Activated T-helper 9 cell treated with anti-CD3 and anti-CD28 coated beads, Interleukin-2, amount 50 U/mL, for 16 hours (primary cell): ENCODE measurements at places on chromosomes 2 and 18.
A peak's percentile ranks its signal among the peaks of the same experiment; 100 is the strongest.

DNA sequence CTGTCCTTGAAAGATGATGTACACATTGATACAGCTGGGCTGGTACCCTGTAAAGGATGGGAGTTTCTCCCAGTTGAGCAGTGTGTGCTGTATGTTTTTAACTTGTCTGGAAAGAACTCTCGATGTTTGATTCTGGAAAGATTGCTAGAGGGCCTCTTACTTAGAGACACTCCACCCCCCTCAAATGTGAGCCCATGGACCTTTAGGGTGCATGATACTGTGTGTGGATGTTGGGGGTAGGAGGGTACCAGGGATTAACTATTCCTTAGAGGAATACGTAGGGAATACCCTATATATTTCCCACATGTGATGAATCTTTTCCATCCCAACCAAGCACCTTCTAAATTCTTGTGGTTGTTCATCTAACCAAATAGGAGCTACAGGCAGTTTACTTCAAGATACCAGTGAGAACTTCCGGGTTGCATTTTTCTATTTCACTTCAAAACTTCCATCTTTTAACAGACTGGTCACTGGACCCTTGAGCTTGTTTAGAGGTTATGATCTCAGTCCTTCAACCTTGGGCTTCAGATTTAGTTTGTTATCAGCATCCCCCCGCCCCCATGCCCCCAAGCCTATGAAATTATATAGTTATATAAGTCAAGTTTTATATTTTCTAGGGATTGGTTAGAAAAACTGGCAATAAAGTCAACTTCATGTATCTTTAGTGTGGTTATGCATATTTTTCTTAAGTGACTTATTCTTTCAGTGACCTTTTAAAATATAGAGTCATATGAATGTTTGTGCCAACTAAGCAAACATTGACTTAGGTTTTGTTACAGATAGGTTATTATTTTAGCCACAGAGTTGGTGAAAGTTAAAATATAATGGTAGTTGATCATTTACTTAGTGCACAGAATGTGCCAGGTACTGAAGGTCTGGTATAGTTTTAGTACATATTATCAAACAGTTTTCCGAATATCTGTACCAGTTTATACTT is 18.2 kb downstream of the AFTPH start:
- DNase-seq = no peak

DNA sequence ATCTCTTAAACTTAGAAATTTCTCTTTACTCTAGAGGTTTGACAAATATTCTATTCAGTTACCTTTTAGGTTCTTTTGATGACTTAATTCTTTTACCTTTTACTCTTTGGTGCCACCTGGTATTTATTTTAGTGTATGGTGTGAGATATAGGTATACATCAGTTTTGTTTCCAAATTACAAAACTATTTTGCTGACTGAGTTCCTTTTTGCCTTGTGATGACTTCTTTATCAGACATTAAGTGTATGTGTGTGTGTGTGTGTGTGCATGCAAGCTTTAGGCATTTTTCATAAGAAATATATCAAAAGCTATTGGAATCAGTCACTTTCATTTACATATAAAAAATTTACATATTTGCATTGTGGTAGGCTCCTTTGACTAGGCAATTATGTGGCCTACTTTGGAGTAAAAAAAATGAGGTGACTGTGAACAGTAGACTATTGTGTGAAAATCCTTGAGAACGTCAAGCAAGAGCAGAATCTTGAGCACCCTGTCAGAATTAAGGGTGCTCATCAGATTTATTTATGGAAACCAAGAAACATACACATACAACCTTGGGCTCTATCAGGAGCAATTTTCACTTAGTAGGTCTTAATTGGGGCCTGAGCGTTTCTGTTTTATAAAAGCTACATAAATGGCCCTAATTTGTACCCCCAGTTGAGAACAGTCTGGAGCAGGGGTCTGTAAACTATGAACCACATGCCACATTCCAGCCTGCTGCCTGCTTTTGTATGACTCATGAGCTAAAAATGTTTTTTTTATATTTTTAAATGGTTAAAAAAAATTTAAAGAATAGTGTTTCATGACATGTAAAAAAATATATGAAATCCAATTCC is 415.9 kb downstream of the SLC4A3 start:
- no peak for DNase-seq

GRCh38 chr2:107027205-107027604 is 141.2 kb upstream of the ST6GAL2 start:
- DNase-seq = no peak

DNA sequence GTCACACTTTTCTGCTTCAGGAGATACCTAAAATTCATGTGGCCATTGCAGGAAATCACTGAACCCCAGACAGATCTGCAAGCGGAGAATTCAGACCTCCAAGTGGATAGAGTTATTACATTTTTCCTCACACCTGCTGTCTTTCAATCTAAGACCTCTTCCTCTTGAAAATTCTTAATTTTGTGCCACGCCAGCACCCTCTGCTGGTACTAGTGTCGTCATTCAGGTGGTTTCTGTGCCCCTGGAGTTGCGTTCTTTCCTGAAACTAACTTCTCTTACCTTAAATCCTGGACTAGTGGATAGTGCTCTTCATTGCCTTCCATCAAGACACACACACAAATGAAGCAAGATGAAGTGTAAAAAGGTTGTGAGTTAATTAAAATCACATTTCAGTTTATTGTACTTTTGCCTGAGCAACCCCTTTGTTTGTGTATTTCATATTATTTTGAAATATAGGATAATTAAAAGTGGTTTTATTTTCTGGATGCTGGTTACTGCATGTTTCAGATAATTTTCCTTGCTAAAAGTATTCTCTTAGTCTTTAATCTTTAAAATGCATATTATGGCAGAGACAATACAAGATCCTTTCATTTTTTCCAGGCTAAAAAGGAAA is 1.6 kb upstream of the DNER start:
- no peak for DNase-seq

DNA sequence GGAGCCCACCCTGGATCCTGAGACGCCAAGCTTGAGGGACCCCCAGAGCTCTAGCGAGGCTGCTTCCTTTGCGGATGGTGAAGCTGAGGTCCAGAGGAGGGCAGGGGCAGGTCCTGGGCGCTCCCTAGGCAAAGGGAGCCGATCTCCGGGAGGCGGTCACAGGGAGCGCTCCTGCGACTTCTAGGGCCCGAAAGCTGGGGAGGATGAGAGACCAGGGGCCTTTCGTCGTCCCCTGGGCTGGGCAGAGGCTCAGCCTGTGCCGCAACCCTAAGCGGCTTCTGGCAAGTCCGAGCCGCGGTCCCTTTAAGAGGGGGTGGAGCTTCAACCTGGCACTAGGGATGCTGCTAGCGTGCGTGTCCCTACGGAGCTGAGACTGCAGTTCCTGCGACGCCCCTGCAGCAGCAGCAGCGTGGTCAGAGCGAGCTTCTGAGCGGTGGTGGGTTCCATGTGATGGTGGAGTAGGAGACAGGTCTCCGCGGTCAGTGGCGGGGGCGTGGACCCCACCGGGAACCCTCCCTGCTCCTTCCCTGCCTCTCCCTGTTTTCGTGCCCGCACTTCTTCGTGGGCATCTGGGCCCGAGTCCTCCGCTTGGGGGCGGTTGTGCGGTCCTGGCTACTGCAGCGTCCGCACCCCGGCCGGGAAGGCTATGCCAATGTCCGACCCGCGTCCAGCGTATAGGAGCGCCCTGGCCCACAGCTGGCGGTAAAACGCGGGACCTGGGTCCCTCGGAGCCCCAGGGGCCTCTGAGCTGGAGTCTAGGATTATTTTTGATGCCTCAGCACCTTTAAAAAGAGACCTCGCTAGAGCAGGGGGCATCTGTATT is 154.6 kb downstream of the CCDC74A start:
- DNase-seq = peak; percentile 59

- DNase-seq = no peak
Measured at GRCh38 chr2:232541961-232542714, 2.6 kb downstream of the CHRNG start.

GRCh38 chr2:55163274-55163721 is 68.8 kb downstream of the CLHC1 start:
- no peak for DNase-seq

DNA sequence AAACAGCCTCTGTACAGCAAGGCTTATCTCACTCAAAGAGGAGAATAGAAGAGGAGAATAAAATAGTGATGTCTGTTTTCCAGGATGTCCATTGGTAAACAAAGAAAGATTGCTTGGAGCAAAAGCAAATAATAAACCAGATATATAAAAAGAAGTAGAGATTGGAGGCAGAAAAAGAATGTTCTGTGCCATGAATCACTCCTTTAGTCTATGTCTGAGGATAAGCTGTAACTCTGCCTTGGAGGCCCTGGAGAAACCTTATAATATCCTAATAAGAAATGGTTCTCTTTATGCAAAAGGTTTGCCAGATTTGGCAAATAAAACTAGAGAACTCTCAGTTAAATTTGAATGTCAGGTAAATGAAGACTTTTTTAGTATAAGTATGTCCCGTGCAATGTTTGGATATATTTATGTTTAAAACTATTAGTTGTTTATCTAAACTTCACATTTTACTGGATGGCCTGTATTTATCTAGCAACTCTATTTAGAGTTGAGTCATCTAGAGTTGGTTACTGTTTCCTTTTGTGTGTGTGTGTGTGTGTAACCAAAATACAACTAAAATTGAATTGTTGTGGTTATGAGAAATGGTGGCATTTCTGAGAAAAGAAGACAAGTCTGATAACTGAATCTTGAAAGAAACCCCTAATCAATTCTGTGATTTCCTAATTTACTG is 510.3 kb upstream of the SETBP1 start:
- no peak for DNase-seq

DNA sequence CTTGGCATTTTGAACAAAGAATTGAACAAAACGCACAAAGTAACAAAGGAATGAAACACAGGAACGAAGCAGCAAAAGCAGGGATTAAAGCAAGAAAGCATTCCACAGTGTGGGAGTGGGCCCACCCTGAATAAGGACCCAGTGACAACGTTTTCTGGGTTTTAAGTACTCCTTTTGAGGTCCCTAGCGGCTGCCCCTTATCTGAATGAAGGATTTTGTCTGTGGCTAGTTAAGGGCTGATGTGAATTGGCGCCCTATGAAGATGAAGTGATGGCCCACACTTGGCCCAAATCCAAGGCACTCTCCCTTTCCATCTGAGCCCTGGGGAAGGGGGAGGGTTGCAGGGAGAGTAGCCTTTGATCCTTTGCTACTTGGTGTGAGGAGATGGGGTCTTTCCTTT is 7.8 kb upstream of the CCDC141 start:
- DNase-seq = no peak

GRCh38 chr2:197092431-197092830 is 165.9 kb upstream of the PGAP1 start:
- DNase-seq = no peak

DNA sequence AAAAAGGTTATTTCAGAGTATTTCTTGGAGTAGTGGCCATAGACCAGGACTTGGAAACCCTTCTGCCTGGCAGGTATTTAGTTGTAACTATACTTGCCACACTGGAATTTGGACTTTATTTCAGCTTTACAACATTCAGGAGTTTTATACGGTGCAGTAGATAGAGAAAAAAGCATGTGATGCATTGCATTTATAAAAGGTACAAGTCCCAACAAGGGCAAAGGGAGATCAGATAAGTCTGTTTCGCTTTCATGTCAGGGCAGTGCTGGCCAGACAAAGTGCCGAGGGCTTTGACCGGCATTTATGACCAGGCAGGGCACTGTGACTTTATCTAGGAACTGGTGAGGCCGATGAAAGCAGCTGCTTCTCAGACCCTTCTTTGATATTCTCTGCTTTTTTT is 145.4 kb downstream of the RTN4 start:
- DNase-seq = no peak

GRCh38 chr2:118847762-118848172 is 319 bp upstream of the EN1 start:
- DNase-seq = no peak

DNA sequence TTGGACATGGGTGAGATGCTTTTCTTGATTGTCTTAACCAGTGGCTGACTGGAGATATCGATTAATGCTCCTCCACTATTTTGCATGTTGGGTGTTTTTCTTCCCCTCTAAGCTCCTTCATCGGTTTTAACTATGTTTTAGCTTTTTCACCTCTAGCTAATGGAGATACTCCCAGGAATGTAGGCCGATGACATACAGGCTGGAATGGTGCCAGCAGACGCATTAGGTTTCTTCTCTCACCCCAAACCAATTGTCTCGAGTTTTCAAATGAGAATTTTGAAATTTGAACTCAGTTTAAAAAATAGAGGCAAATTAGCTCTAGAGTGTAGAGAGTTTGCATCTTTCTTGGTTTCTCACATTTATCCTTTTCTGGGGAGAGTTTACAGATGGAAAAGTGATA is 247.6 kb downstream of the RPRM start:
- no peak for DNase-seq

GRCh38 chr2:113171334-113172075 is 2.3 kb upstream of the PSD4 start:
- no peak for DNase-seq

DNA sequence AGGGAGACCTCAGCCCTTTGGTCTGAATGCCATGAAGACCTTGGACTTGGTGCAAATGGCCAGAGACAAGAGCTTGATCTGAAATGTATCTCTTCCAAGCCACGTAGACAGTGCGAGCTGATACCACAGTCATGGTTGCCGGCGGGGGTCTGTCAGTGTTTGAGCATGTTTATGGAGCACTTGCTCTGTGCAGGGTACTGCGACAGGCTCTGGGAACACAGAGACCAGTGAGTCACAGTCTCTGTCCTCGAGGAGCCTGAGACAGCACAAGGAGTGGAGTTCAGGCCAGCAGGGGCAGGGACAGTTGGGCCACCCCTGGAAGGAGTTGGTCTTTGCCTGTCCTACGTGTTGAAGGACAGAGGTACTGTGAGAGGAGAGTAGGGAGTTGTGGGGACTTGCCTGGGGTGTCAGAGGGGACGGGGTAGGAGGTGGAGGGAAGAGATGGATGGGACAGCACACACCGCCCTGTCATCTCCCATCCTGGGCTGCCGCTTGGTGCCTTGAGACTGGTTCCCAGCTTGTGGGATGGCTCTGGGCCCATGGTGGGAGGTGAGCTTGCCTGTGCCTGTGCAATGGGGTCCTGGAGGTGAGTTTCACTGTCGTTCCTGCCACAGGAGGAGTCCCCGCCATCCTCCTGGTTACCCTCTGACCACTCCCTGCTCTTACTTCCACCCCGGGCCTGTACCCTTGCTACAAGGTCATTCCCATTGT is 39.5 kb downstream of the ATP6V1C2 start:
- no peak for DNase-seq

DNA sequence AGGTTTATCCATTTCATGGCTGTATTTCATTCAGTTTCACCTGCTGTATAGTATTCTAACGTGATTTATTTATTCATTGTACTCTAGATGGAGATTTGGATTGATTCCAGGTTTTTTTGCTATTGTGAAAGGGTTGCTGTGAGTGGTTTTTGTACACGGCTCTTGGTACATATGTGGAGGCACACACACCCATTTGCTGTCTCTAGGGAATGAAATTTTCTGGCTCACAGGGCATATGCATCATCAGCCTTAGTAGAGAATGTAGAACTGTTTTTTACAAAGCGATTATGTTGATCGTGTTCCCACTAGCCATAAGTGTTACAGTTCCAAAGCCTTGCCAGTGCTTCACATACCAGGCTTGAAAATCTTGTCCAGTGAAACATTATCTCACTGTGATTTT is 5.1 kb downstream of the SPTBN1 start:
- no peak for DNase-seq

- DNase-seq = no peak
Measured at GRCh38 chr2:7857904-7858303, 824.0 kb upstream of the ID2 start.

- peak; percentile 4 for DNase-seq
Measured at GRCh38 chr2:213015387-213016165, 135.8 kb downstream of the IKZF2 start.
